Placental epithelial cell (primary cell): ENCODE measurements at places on chromosomes 16 and 17. TPM values are rescaled to one million over a fixed set of nuclear protein-coding genes. Genes with fewer than 3 reads are reported as not detected.

Gene CMTM2
- total RNA-seq: not detected in 2 replicates

Gene ITGA3
- total RNA-seq: 35.3 and 92.4 TPM in 2 replicates

Gene ITGAX
- not detected in 2 replicates for total RNA-seq

Gene KRT17
- total RNA-seq: 1,476 and 3,292 TPM in 2 replicates

Gene HAP1
- total RNA-seq: 0.22 and 0.39 TPM in 2 replicates
